ENCODE measurements at places on chromosomes 11 and 22. TPM values are rescaled to one million over a fixed set of nuclear protein-coding genes. Genes with fewer than 3 reads are reported as not detected.

The PLEKHA7 gene
- total RNA-seq: 13.3 TPM

- no peaks in the 10 kb centered on the region for H3K27me3 ChIP-seq
- H3K27ac ChIP-seq: no peak overlapping the region
- DNase-seq: no peak
- H3K4me1 ChIP-seq: no peaks in the 10 kb centered on the region
- H3K4me3 ChIP-seq: no peak overlapping the region
- H3K36me3 ChIP-seq: no peaks in the 10 kb centered on the region
Observed at GRCh38 chr22:48973694-48974041, 854.0 kb downstream of the BRD1 start.

- H3K36me3 ChIP-seq: no peaks in the 10 kb centered on the region
- DNase-seq: no peak
- no peaks in the 10 kb centered on the region for H3K4me1 ChIP-seq
Observed at GRCh38 chr11:3115321-3115720, 49.8 kb downstream of the OSBPL5 start.

DNA sequence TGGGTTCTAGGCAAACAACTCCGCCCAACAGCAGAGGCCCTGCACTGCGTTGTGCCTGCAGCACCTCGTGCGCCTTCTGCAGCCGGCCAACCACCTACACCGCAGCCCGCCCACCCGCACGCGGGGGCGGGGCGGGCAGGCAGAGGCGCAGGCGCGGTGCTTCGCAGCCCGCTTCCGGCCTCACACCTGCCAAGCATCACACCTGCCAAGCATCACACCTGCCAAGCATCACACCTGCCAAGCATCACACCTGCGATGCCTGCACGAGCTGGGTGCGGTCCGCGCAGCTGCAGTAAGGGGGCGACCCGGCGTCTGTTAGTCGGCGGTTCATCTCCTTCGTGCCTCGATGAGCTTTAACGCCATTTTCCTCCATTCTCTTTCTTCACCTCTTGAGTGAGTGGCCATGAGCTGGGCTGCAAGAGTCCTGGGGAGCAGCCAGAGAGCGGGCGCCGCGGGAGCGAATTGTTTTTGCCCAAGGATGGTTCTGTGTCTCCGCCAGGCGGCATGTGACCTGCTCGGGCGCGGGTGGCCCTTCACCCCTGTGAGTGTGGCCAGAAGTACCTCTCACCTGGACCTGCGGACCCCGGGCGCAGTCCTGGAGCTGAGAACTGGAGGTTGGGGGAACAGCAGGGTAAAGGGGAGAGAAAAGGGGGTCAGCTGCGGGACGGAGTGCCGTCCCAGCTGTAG, at the start of gene LDHAL6A:
Gene LDHAL6A (plus strand): TSS at position 171 of the 687 bp plus-strand sequence. CDS start 825 bp downstream, outside the sequence.
- no peak within 1 kb of the TSS for H3K27ac ChIP-seq
- H3K4me3 ChIP-seq: no peak within 1 kb of the TSS
- DNase-seq: no peak
- H3K4me1 ChIP-seq: no peaks in the 10 kb centered on the region

- no peaks in the 10 kb centered on the region for H3K36me3 ChIP-seq
- H3K27me3 ChIP-seq: no peaks in the 10 kb centered on the region
- no peak overlapping the region for H3K27ac ChIP-seq
- no peak for DNase-seq
- no peaks in the 10 kb centered on the region for H3K4me1 ChIP-seq
Observed at GRCh38 chr11:93646399-93646798, 15.1 kb upstream of the CEP295 start.

DNA sequence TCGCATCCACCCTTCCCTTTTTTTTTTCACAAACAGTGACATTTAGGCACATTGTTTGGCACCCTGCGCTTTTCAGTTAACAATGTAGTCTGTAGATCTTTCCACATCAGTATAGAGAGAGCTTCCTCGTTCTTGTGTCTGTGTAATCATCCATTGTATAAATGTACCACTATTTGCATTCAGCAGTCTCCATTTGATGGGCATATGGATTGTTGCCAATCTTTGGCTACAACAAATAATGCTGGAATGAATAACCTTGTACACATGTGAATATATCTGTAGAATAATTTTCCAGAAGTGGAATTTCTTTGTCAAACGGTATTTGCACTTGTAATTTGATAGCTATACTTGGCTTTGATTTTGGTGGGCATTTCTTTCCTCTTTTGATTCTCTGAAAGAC, 17.1 kb downstream of the MPEG1 start:
- no peak for DNase-seq
- H3K4me3 ChIP-seq: no peak overlapping the region
- no peaks in the 10 kb centered on the region for H3K27me3 ChIP-seq
- no peaks in the 10 kb centered on the region for H3K36me3 ChIP-seq
- H3K4me1 ChIP-seq: no peaks in the 10 kb centered on the region
- H3K27ac ChIP-seq: no peak overlapping the region

The DCDC1 gene
- total RNA-seq: 0.26 TPM

DNA sequence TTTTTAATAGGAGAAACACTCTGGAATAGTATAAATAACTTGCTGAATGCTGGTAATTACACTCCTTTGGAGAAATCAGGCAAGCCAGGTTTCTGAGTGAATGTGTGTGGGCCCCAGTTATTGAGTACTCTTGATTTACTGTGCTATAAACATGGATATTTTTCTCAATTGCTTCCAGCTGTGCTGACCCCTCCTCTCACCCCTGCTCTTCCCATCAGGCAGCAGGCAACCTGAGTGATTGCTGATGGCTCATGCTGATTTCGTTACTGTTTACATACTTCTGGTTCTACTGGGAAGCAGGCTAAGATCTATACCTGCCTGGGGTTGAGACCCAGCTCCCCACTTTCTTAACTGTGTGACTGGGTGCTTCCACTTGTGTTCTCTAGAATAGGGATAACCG, 68.5 kb downstream of the DHCR7 start:
- no peaks in the 10 kb centered on the region for H3K4me1 ChIP-seq
- no peak overlapping the region for H3K27ac ChIP-seq
- no peak overlapping the region for H3K4me3 ChIP-seq
- H3K36me3 ChIP-seq: no peaks in the 10 kb centered on the region

GRCh38 chr11:118343981-118344515, at the start of gene CD3G:
Gene CD3G, plus strand, starts transcription at chr11:118344344. Its CDS starts 80 bp downstream, at chr11:118344424.
- H3K4me3 ChIP-seq: no peak within 1 kb of the TSS
- no peak within 1 kb of the TSS for H3K27ac ChIP-seq
- no peaks in the 10 kb centered on the region for H3K27me3 ChIP-seq
- no peaks in the 10 kb centered on the region for H3K4me1 ChIP-seq
- no peak for DNase-seq

GRCh38 chr22:29152954-29153719, 52.6 kb upstream of the EMID1 start:
- peak overlapping the region; percentile 72 for H3K27ac ChIP-seq
- H3K4me1 ChIP-seq: no peaks in the 10 kb centered on the region
- no peak for DNase-seq
- no peak overlapping the region for H3K4me3 ChIP-seq
